ENCODE measurements at places on chromosomes 7 and 10. TPM values are rescaled to one million over a fixed set of nuclear protein-coding genes. Genes with fewer than 3 reads are reported as not detected.
A peak's percentile ranks its signal among the peaks of the same experiment; 100 is the strongest.

HOXA5 gene
- total RNA-seq, result 12.6 TPM

DNA sequence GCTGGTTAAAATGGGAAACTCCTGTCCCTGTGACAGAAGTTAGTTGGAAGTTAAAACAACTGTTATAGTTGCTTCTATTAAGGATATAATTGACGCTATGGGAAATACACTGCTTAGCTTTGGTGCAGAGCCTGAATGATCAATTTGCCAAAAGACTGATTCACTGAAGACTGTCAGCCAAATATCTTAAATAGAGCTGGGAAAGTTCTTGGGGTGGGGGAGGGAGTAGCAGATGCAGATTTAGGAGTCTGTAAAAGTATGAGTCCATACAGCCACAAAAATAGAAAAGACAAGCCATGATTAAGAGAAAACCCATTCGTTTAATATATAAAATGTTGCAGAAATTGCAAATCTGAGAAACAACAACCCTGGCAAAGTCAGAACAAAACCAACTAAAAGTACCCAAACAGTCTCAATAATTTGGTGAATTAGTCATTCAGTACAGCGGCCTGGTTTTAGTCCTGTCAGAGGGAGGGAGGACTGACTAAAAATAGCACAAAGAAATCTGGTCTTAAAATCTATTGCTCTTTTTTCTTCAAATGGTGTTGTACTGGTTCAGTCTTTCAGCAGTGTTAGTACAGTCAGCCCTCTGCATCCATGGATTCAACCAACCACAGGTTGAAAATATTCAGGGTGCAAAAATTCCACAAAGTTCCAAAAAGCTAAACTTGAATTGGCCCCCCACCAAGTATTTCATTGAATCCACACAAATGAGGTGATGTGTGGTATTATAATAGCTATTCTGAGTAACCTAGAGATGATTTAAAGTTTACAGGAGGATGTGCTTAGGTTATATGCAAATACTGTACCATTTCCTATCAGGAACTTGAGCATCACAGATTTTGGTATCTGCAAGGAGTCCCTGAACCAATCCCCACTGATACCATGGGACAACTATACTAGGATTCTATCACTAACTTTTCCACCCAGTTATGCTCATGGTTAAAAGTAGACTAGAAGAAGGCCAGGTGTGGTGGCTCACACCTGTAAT is 30.0 kb downstream of the STK17A start:
- no peak overlapping the region for H3K4me3 ChIP-seq
- H3K36me3 ChIP-seq, result peaks cover 23% of the 10 kb centered on the region
- no peaks in the 10 kb centered on the region for H3K27me3 ChIP-seq
- no peak for DNase-seq

DNA sequence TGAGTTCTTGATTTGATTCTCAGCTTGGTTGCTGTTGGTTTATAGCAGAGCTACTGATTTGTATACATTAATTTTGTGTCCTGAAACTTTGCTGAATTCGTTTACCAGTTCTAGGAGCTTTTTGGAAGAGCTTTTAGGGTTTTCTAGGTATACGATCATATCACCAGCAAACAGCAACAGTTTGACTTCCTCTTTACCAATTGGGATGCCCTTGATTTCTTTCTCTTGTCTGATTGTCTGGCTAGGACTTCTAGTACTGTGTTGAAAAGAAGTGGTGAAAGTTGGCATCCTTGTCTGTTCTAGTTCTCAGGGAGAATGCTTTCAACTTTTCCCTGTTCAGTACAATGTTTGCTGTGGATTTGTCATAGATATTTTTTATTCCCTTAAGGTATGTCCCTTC is 86.2 kb downstream of the PLXDC2 start:
- H3K36me3 ChIP-seq, result peaks cover 6% of the 10 kb centered on the region
- no peaks in the 10 kb centered on the region for H3K27me3 ChIP-seq
- peaks cover 18% of the 10 kb centered on the region for H3K4me1 ChIP-seq
- DNase-seq, result no peak
- H3K27ac ChIP-seq, result no peak overlapping the region

DNA sequence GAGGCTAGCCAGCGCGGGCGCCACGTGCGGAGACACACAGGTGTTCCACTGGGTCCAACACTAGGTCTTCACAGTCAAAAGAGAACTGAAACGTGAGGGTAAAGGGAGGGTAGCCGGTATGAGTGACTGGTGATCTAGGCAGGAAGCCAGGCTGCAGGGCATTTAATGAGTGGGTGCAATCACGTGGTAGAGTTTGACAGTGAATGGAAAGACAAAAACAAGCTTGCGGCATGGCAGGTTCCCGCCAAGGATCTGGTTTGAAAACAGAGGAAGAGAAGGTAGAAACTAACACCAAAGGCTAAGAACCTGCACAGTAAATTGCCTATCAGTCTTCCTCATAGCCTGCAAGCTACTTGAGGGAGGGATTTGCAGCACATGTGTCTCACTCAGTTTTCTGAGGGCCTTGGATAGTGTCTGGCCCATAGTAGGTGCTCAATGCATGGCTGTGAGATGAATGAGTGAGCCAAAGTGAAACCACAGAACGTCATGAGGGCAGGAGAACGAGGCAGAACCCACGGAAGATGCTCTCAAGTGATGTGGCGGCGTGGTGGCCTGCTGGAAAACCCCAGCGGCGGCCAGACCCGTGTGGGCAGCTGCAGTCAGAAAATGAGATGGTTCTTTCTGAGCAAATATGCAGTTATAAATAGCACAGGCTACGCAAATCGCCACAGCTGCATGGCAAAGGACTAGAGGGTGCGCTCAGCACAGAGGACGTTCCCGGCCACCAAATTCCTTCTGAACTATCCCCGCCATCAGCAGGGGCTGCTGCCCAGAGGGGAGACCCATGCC is 183.6 kb upstream of the NFE2L3 start:
- H3K4me3 ChIP-seq, result no peak overlapping the region
- H3K4me1 ChIP-seq, result peaks cover 15% of the 10 kb centered on the region
- H3K27me3 ChIP-seq, result peaks cover 3% of the 10 kb centered on the region
- H3K27ac ChIP-seq, result no peak overlapping the region
- no peaks in the 10 kb centered on the region for H3K36me3 ChIP-seq

DNA sequence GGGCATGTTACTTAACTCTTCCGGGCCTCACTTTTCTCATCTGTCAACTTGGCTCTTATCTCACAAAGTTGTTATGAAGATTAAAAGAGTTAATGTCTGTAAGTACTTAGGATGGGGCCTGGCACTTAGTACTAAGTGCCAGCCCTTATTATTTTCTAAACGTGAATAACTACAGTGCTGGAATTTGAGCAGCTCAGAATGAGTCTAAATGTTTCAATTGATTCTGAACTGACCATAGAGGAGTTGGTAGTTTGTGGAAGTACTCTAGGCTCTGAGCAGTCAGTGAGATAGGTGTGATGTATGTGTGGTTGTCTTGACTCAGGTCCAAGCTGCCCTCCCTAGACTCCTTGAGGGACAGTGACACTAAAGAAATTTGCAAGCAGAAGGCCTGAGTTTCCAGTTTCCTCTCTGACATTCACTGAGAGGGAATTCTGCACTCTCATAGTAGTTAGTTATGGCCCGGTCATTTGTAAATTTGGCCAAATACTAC is 18.5 kb upstream of the JAZF1 start:
- H3K27me3 ChIP-seq, result peaks cover 19% of the 10 kb centered on the region
- no peaks in the 10 kb centered on the region for H3K4me1 ChIP-seq
- H3K27ac ChIP-seq, result no peak overlapping the region
- H3K36me3 ChIP-seq, result no peaks in the 10 kb centered on the region

GRCh38 chr10:52956861-52957260 is 184.3 kb upstream of the MBL2 start:
- H3K4me3 ChIP-seq, result no peak overlapping the region
- H3K36me3 ChIP-seq, result no peaks in the 10 kb centered on the region
- H3K4me1 ChIP-seq, result peaks cover 31% of the 10 kb centered on the region
- H3K27me3 ChIP-seq, result no peaks in the 10 kb centered on the region
- no peak for DNase-seq

DNA sequence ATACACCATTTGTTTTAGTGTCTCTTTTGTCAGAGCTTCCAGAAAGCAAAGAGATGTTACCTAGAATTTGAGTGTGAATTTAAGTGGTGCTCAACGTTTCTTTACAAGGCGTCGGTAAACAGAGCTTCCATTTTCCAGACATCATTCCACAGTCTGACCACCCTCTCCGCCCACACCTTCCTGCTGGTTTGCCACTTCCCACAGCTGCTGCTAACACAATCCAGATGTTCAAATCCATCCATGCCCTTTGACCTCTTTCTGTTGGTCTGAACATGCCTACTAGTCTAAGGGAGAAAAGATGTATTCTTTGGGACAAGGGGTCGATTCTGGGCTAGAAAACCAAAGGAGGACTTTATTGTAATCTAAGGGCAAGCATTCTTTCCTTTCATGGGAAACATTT is 86.1 kb downstream of the FAM107B start:
- H3K4me3 ChIP-seq, result no peak overlapping the region
- H3K27ac ChIP-seq, result no peak overlapping the region
- no peaks in the 10 kb centered on the region for H3K27me3 ChIP-seq
- no peak for DNase-seq

GRCh38 chr10:124522933-124523871 is 61.6 kb downstream of the LHPP start:
- H3K27me3 ChIP-seq, result peaks cover 20% of the 10 kb centered on the region
- H3K4me1 ChIP-seq, result peaks cover 10% of the 10 kb centered on the region
- peak overlapping the region; percentile 11 for H3K27ac ChIP-seq
- no peak for DNase-seq

- H3K27me3 ChIP-seq, result peaks cover 18% of the 10 kb centered on the region
- no peaks in the 10 kb centered on the region for H3K36me3 ChIP-seq
- H3K27ac ChIP-seq, result no peak overlapping the region
- DNase-seq, result no peak
- no peak overlapping the region for H3K4me3 ChIP-seq
Observed at GRCh38 chr7:92634924-92635519, 44.8 kb upstream of the FAM133B start.
